ENCODE measurements at places on chromosomes 7 and 10. TPM values are rescaled to one million over a fixed set of nuclear protein-coding genes. Genes with fewer than 3 reads are reported as not detected.

Gene ANKRD2
- 1.8 TPM for total RNA-seq

Gene ITGA8
- not detected for total RNA-seq

- no peak for DNase-seq
These were observed 16.7 kb upstream of the MICALL2 start for GRCh38 chr7:1475991-1476390.

DNA sequence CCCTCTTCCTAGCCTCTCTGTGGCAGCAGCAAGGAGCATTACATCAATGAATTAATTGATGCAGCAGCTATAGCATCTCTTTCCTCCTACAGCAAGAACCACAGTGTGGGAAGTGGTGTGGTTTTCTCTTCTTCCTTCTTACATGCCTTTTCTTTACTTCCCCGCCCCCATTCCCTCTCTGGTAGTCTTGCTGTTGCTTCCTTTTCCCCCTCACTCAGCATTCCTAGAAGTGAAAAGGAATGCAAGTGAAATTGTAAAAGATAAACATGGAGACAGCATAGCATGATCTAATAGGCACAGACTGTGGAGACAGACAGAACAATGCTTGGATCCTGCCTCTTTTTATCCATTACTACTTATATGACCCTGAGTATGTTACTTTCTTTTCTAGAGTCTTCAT lies 370.5 kb upstream of the BMPER start:
- DNase-seq, result no peak

- no peak for DNase-seq
These were observed 230.9 kb downstream of the CREB5 start for GRCh38 chr7:28643188-28643569.
